Nasal cavity respiratory epithelium epithelial cell of viscerocranial mucosa (primary cell): ENCODE measurements at places on chromosomes 7 and 10. TPM values are rescaled to one million over a fixed set of nuclear protein-coding genes. Genes with fewer than 3 reads are reported as not detected.

GARIN1A gene
- under 0.01 and 0.78 TPM in 2 replicates for total RNA-seq

SEMA3D gene
- 0.34 TPM in 1 of 2 replicates, not detected in the other for total RNA-seq

OSBPL3 gene
- 23.9 and 55.9 TPM in 2 replicates for total RNA-seq

MKX gene
- total RNA-seq, result 1.3 and 1.7 TPM in 2 replicates

DYDC2 gene
- total RNA-seq, result not detected in 2 replicates

PHKG1 gene
- total RNA-seq, result 0.50 and 0.68 TPM in 2 replicates

INSIG1 gene
- total RNA-seq, result 40.7 and 42.9 TPM in 2 replicates

DRGX gene
- total RNA-seq, result not detected in 2 replicates

FGFBP3 gene
- total RNA-seq, result 0.21 and 0.34 TPM in 2 replicates

CPA4 gene
- total RNA-seq, result 8.2 and 21.3 TPM in 2 replicates

SLC18A3 gene
- total RNA-seq, result not detected in 2 replicates
